ENCODE measurements at places on chromosomes 7 and 10. TPM values are rescaled to one million over a fixed set of nuclear protein-coding genes. Genes with fewer than 3 reads are reported as not detected.

- DNase-seq: no peak
Observed at GRCh38 chr10:49091450-49092210, 23.7 kb downstream of the VSTM4 start.

CADPS2 gene
- total RNA-seq: 36.4 TPM

DNA sequence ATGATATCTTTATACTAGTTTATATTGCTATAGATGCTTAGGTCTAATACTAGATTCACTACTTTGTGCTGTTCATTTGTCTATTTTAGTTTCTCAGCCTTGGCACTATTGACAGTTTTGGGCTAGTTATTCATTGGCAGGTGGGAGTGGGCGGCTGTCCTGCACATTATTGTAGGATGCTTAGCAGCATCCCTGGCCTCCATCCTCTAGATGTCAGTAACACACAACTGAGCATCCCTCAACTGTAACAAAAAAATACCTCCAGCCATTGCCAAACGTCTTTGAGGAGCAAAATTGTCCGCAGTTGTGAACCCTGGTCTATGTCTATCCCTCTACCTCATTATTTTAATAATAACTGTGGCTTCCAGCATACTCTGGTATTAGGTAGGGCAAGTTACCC, 34.4 kb upstream of the PNLIP start:
- no peak for DNase-seq

DNA sequence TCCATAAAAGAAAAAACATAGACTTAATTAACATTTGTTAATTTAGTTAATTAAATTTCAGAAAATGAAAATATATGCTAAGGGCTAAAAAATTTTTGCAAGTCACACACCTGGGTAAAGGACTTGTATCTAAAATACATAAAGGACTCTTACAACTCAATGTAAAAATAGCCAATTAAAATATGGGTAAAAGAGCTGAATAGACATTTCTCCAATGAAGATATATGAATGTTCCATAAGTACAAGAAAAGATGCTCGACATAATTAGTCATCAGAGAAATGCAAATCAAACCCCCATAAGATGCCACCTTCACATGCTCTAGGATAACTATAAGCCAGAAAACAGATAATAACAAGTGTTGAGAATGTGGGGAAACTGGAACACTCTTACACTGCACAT, 144.4 kb upstream of the NOBOX start:
- no peak for DNase-seq

GRCh38 chr7:143292876-143293275, 4.7 kb downstream of the CASP2 start:
- DNase-seq: no peak

HMX3 gene
- total RNA-seq: not detected

TMEM196 gene
- total RNA-seq: 1.0 TPM

DNA sequence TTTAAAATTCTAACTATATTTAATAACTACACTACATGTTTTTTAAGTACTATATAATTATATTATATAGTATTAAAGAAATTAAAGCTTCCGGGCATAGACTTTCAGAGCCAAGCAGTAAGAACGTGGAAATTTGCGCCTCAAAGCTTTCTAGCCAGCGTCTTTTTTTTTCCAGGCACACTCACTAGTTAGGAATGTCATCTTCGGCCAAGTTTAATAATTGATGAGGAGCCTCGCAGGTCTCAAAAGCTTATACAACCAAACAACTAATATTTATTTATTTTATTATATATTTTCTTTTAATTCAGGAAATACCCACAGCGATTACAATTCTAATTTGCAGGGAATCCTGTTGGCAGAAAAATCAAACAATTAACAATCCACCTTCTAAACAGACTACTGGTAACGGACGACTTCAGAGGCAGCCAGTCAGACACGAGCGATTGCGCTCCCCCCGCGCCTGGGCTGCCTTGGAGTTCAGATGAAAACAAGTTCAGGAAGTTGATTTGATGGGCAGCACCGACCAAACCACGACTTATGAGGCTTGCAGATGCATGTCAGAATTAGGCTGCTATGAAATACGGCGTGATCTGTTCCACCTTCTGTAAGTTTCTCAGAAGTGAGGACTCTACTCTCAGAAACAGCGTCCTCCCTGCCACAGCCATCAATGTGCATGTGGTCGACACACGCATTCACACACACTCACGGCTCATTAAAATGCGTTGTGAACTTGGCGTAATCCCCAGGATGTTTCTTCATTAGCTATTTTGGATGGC, 431.8 kb upstream of the MGMT start:
- no peak for DNase-seq

AKR1C4 gene
- not detected for total RNA-seq

ZNF32 gene
- total RNA-seq: 51.2 TPM

GSDME gene
- 21.9 TPM for total RNA-seq

GRCh38 chr10:80453842-80454512, at the start of gene TSPAN14:
Gene TSPAN14, plus strand, starts transcription at chr10:80454310. Its CDS starts 34,924 bp downstream, at chr10:80489234.
- peak; percentile 86 for DNase-seq

DNA sequence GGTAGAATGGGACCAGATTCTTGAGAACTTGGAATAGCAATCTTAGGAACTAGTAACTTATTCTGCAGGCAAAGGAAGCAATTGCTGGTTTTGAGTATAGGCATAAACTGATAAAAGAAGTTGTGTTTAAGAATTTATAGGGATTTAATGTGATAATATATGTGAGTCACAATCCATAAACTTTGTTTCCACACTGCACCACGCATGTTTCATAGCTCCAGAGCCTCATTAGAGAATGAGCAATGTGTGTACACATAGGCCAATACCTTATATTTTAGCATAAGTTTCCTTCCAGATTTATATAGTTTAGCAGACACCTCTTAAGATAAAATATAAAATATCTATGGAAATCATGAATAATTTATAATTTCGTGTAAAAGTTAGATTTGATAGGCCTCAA, 175.5 kb upstream of the SEMA3A start:
- DNase-seq: no peak

DNA sequence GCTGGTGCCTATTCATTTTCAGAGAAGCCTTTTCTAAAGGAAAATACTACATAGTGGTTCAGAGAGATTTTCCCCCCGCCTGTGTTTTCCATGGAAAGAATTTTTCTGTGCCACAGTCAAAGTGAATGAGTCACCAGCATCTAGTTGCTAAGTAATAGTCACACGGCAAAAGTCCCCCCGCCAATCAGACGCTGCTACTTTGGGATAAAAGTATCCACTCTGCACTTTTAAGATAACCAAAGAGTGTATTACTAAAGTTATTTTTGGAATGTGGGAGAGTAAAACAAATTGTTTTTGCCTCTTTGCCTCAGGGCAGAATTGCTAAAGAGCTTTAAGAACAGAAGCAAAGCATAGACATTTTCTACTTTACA, 23.5 kb downstream of the ABLIM1 start:
- peak; percentile 77 for DNase-seq

GRCh38 chr10:34462993-34463392, 352.1 kb downstream of the PARD3 start:
- no peak for DNase-seq

SND1 gene
- 54.8 TPM for total RNA-seq

DNA sequence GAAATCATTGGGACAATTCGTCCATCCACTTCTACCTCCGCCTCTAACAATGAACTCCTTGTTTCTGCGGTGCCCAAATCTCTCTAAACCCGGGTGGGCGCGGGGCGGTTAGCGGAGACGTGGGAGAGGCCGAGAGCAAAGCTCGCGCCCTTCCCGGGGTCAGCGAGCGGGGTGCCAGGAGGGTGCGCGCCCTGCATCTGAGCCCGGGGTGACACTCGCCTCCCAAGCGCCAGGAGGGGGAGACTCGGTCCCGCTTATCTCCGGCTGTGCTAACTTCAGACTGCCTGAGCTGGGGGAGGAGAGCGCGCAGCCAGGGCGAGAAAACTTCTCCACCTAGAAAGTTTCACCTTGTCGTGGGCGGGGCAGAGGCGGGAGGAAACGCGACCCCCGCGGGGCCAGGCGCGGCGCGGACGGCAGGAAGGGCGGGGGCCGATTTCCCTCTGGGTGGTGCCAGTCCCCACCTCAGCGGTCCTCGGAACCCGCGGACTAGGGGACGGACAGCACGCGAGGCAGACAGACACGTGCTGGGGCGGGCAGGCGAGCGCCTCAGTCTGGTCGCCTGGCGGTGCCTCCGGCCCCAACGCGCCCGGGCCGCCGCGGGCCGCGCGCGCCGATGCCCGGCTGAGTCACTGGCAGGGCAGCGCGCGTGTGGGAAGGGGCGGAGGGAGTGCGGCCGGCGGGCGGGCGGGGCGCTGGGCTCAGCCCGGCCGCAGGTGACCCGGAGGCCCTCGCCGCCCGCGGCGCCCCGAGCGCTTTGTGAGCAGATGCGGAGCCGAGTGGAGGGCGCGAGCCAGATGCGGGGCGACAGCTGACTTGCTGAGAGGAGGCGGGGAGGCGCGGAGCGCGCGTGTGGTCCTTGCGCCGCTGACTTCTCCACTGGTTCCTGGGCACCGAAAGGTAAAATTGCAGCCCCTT, at the start of gene MET:
Gene MET (plus strand): TSS at position 516 of the 915 bp plus-strand sequence. CDS start 26,889 bp downstream, outside the sequence.
- peak; percentile 57 for DNase-seq

DNA sequence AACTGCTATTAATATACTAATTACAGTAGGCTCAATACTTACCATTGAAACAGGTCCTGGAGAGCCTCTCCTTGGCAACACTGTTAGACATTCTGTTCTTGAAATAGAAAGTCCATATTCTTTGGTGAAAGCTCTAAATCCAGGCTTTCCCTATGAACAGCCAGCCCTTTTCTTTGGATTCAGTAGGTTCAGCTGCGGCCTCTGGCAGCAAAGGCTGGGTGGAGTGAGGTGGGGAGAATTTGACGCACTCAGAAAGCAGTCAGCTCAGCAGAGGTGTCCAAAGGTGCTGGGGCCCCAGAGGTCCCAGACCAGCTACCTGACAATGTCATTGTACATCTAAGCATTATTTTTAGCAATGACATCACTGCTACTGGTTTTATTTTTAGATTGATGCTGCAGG, 146.1 kb downstream of the GRK5 start:
- no peak for DNase-seq

DNA sequence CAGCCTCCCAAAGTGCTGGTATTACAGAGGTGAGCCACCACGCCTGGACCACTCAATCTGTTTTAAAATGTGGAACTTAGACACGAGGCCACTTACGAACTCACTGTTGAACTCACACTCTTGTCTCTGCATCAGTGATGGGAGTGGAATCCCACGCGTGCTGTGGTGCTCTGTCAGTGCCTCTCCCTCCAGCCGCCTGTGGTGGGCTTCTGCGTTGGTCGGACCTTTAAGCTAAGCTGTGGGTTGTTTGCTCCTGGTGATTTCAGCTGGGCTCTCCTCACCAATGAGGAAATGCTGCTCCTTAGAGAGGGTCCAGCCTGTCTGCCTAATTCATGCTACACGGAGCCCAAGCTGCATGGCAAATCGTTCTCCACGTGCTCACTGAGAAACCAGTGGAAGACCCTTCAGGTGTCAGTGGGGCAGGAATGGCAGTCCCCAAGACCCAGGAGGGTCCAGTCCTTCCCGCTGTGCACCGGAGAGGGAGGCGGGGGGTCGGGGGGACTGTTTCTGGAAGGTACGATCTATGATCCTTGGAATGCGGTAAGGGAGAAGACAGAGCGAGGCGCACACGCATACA, 17.9 kb upstream of the PRKAR1B start:
- DNase-seq: no peak

DNA sequence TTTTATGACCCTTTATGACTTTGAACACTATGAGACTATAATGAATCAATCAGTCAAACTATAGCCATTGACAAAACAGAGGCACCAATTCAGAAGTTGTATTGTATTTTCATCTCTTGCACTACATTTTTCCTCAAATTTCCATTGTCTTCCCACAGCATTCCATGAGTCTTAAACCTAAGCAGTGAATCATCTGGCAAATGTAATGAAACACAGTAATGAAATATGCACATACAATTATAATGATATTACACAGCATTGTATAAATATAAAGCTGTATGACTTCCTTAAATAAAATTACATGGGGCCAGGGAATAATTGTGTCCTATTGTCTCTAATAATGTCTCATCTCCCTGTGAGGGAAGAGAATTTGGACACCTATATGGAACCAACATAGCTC, 45.0 kb downstream of the VWDE start:
- no peak for DNase-seq

DNA sequence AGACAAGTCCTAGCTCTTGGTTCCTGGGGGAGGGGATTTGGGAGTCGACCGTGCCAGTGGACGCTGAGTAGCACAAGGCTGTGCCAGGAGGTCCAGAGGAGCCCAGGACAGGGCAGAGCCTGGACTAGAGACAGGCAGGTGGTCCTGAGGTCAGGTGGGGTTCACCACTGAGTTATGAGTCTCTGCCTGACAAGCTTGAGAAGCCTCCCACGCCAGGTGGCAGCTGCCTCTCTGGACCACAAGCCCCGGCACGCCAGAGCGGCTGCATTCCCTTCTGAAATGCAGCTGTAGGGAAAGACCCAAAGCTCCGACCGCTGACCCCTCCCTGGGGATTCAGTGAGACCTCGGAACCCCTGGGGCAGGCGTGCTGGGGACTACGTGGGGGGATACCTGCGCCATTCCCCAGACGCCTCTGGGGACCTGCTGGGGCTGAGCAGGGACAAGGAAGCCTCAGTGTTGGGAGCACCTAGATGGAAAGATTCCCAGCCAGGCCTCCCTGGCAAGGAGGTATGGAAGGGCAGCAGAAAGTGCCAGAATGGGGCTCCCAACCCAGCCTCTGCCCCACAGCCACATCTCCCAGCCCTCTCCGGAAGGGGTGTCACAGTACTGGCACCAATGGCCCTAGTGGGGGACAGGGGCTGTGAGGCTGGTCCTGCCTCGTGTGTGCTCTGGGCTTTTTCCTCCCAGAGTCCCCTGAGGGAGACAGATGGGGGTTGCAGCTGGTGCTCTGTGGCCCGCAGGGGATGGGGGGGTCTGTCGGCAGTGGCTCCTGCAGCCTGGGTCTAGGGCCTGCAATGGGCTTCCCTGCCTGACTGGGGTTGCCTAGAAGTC, 29.0 kb downstream of the PDGFA start:
- no peak for DNase-seq

GRCh38 chr10:69710008-69710888, 80.2 kb downstream of the FAM241B start:
- DNase-seq: no peak

DNA sequence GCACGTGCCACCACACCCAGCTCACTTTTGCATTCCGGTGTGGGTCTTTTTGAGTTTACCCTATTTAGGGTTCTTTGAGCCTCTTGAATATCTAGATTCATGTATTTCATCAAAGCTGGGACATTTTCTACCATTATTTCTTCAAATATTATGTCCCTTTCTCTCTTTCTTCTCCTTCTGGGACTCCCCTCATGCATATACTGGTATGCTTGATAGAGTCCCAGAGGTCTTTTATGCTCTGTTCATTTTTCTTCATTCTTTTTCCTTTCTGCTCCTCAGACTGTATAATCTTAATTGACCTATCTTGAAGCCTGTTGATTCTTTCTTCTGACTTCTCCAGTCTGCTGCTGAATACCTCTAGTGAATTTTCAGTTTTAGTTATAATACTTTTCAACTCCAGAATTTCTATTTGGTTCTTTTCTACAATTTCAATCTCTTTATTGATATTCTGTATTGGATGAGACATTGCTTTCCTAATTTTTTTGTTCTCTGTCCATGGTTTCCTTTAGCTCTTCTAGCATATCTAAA, 9.1 kb upstream of the WAC start:
- DNase-seq: no peak

- DNase-seq: no peak
Observed at GRCh38 chr7:31192986-31193385, 140.9 kb downstream of the ADCYAP1R1 start.

GRCh38 chr10:52621635-52622079, 150.9 kb downstream of the MBL2 start:
- no peak for DNase-seq

PRKAR2B gene
- 30.5 TPM for total RNA-seq

RBM33 gene
- total RNA-seq: 53.2 TPM

ASB10 gene
- total RNA-seq: not detected

IDI2 gene
- not detected for total RNA-seq

- no peak for DNase-seq
Observed at GRCh38 chr7:144454256-144455039, 51.0 kb upstream of the NOBOX start.
